ENCODE measurements at places on chromosomes 6 and 20.

DNA sequence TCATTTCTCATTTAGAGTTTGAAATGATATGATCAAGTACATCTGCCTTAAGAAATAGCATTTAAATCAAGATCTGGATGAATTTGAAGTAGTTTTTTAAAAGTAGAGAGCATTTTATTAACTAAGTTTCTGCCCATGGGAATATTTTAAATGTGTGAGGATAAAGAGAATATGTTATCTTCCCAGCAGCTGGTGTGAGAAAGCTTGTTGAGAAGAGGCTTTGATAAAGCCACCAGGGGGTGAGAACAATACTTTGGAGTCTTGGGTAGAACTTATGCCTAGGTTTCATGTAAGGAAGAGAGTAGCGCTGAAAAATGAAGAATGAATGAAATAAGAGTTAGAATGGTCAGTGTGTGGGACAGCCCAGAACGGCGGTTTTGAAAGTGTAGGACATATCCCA is 190.2 kb downstream of the GRM1 start:
- DNase-seq, result no peak

- DNase-seq, result no peak
These were observed 70.5 kb upstream of the FAM184A start for GRCh38 chr6:119148825-119149525.

- DNase-seq, result no peak
These were observed 98.9 kb downstream of the FAM120B start for GRCh38 chr6:170405311-170405975.

DNA sequence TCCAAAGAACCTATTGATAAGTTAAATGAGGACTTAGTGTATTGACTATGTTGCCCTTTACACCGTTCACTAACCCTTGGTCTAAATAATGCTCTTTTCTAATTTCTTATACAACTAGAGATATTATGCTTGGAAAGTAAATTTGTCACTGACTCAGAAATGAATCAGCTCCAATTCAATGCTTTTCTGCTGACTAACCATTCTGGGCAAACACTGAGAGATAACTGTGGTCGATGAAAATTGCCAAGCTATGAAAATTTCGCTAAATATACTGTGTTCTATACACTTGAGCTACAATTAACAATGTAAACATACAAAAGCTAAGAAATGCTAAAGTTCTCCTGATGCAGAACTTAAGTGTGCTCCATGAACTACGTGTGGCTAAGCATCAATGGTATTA is 23.1 kb upstream of the FBXO9 start:
- DNase-seq, result no peak

- no peak for DNase-seq
These were observed 7.0 kb downstream of the ENPP4 start for GRCh38 chr6:46136831-46137230.

Data from posterior cingulate gyrus (tissue), 11 donors.